ENCODE measurements at places on chromosomes 12 and 14.

DNA sequence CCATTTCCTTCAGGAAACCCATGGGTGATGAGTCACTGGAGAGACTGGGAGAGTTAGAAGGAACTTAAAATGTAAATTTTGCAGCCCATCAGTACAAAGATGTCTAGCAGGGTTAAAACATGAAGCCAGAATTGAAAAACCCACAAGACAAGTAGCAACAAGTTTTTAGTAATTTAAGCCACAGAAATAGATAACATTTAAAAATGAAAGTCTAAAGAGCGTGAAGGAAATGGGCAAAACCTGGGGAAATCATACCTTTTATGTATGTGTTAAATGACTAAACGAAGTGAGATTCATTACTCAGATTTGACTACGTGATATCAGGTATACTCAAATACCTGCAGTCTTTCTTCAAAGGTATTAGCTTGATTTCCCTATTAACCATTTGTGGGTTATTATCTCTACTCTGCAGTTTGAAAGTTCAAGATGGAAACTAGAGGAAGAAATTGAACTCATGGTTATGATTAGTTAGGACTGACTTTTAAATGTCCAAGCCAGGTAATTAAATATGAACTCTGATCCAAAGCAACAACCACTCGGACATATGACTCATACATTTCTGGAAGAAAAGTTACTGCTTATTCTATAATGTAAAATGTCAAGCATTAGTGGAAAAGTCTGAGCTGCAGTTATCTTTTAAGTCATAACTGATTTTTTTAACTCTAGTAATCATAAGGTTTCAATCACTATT lies 84.1 kb downstream of the ITPR2 start:
- DNase-seq: no peak

- DNase-seq: no peak
These were observed 357.4 kb downstream of the TMEM117 start for GRCh38 chr12:44193281-44193680.

GRCh38 chr14:26163761-26164160 lies 434.1 kb downstream of the NOVA1 start:
- DNase-seq: no peak

- no peak for DNase-seq
These were observed 1077.6 kb upstream of the FOXG1 start for GRCh38 chr14:27688841-27689444.

- no peak for DNase-seq
These were observed 68.1 kb upstream of the KRR1 start for GRCh38 chr12:75579552-75579951.

GRCh38 chr12:46384451-46385309 lies 12.1 kb upstream of the SLC38A2 start:
- no peak for DNase-seq

DNA sequence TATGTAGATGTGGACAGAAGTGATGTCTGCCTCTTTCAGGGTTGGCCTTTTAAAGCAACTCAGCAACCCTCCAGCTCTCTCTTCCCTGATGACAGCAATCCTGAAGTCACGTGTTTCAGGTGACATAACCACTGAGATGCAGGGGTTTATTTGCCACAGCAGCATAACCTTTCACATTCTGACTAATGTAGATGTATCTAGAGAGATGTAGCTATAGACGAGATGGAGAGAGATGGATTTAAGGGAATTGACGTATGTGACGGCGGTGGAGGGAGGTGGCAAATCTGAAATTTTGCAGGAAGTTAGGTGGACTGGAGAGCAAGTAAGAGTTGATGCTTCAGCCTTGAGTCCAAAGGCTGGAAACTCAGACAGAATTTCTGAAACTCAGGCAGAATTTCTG lies 126.0 kb downstream of the ZFP36L1 start:
- DNase-seq: no peak

- DNase-seq: no peak
These were observed 71.8 kb downstream of the MYRFL start for GRCh38 chr12:69896653-69897381.

DNA sequence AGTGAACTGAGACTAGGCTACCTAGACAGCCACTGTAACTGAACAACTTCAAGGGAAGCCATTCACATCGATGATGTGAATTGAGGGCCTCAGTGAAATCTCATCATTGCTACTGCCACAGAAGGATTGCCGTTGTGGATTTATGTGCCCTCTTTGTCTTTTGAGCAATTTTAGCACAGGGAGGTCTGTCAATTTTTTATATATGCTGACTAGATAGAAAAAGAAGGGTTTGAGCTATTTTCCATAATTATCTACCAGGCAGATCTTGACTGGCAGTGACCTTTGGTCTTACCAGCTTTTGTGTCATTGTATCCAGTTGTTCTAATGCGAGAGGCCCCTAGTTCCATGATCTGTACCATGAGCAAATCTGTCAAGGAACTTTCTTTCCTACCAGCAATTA lies 179.4 kb downstream of the ERC1 start:
- DNase-seq: no peak

DNA sequence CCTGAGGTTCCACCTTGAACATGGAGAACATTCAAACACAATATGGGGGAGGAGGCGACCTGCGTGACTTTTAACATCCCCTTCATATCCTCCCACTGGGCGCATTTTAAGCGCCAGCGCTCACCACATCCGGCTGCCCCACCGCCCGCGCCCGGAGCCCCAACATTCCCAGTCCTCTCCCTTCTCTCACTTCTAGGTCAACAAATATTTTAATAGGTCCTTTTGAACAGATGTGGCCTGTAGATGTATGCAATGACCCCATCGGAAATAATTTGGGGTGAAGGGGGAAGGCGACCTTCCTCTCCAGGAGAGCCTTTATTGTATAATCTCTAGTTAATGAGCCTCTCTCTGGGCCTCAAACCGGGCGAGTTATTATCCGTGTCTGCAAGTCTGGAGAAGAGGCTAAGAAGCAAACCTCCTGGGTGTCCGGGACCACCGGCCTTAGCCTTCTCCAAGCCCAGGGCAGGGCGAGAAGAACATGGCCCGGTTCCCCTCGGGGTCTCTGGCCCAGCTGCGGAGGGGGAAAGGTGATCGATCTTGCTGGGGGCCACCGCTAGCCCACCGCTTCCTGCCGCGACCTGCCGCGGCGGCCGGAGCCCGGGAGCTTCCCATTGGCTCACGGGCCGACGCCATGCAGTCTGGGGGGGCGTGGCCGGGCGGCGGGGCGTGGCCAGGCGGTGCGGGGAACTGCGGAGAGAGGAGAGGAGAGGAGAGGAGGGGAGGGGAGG lies 83.2 kb upstream of the HMGA2 start:
- no peak for DNase-seq

GRCh38 chr14:70934502-70935134 lies 27.4 kb downstream of the PCNX1 start:
- DNase-seq: no peak

- DNase-seq: no peak
These were observed 1038.3 kb downstream of the BCL11B start for GRCh38 chr14:98233656-98234055.

DNA sequence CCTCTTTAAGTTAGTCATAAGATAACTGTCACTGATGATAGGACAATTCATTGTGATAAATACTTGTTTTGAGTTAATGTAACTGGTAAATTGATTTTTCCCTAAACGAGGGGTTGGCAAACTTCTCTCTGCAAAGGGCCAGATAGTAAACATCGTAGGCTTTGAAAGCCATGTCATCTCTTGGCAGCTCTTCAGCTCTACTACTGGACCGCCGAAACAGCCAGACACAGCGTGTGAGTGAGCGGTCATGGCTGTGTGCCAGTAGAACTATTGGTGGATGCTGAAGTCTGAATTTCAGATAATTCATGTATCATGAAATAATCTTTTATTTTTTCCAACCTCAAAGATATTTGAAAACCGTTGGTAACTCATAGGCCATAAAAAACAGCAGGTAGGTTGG lies 9.9 kb downstream of the PIWIL1 start:
- DNase-seq: no peak

- DNase-seq: no peak
These were observed 34.2 kb downstream of the ZCRB1 start for GRCh38 chr12:42291680-42292079.

DNA sequence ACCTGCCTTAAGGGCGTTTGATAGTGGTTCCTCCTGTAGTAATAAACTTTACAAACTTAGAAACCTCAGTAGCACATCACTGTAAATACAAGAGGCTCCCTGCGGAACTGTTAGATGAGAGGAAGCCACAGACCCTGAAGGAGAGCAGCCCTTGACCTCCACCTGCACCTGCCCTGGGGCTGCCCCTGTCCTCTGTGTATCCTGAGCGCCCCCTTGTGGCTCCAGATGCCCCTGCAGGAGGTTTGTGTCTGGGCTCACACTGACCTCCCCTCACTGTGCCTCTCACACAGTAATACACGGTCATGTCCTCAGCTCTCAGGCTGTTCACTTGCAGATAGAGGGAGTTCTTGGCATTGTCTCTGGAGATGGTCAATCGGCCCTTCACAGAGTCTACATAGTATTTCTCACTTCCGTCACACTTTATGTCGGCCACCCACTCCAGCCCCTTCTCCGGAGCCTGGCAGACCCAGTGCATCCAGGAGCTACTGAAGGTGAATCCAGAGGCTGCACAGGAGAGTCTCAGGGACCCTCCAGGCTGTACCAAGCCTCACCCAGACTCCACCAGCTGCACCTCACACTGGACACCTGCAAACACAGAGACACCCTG lies 1059.8 kb downstream of the TMEM121 start:
- DNase-seq: no peak

- DNase-seq: peak; percentile 86
These were observed 1.2 kb upstream of the GAPDH start for GRCh38 chr12:6532927-6533652.

Data from ascending aorta (tissue), 2 donors.